Activated naive CD8-positive, alpha-beta T cell treated with anti-CD3 and anti-CD28 coated beads, Interleukin-2, amount 50 U/mL, for 24 hours (primary cell): ENCODE measurements at places on chromosomes 13 and 19.

DNA sequence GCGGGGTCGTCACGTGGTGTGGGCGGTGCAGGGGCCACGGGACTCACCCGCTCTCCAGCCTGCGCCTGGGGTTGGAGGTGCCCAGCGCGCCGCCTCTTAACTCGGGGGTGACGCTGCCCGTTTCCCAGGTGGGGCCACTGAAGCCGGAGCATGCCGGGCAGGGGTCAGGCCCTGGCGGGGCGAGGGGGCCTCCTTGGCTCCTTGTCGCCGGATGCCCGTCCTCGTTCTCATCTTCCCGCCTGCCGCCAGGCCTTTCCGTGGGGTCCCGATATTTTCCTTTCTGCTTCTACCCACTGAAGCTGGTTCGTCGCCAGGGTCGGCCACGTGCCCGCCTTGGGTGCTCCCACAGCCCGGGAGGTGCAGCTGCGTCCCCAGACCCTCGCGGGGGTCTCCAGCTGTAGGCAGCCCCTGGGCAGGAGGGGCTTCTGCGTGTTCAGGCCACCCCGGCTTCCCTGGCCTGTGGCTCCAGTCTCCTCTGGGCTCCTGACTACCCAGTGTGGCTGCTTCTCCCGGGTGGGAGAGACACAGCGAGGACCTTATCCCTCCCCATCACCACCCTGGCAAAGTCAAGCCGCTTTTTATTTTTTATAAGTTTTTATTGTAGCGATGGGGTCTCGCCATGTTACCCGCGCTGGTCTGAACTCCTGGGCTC is 772 bp downstream of the FAM174C start:
- DNase-seq, result no peak
- H3K27ac ChIP-seq, result peak overlapping the region; percentile 95
- peak overlapping the region; percentile 89 for H3K4me3 ChIP-seq
- H3K36me3 ChIP-seq, result peaks cover 41% of the 10 kb centered on the region

DNA sequence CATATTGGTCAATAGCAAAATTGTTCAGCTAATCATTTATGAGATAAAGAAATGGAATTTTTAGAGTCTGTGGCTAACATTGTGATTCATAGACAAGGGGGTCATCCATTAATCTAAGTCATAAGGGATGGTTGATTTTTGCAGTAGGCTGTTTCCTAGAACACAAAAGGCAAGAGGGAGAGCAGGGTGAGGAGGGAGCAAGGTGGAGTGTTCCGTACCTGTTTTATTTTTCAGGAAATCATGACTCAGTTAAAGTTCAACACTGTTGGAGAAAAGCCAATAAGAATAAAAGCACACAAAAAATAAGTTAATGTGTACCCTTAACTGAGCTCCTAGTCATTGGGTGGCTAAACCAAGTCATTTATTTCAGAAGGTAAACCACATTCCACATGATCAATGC is 512.4 kb upstream of the ATXN8OS start:
- H3K4me3 ChIP-seq, result no peak overlapping the region
- no peaks in the 10 kb centered on the region for H3K4me1 ChIP-seq
- H3K36me3 ChIP-seq, result no peaks in the 10 kb centered on the region
- no peaks in the 10 kb centered on the region for H3K27me3 ChIP-seq
- no peak for DNase-seq

DNA sequence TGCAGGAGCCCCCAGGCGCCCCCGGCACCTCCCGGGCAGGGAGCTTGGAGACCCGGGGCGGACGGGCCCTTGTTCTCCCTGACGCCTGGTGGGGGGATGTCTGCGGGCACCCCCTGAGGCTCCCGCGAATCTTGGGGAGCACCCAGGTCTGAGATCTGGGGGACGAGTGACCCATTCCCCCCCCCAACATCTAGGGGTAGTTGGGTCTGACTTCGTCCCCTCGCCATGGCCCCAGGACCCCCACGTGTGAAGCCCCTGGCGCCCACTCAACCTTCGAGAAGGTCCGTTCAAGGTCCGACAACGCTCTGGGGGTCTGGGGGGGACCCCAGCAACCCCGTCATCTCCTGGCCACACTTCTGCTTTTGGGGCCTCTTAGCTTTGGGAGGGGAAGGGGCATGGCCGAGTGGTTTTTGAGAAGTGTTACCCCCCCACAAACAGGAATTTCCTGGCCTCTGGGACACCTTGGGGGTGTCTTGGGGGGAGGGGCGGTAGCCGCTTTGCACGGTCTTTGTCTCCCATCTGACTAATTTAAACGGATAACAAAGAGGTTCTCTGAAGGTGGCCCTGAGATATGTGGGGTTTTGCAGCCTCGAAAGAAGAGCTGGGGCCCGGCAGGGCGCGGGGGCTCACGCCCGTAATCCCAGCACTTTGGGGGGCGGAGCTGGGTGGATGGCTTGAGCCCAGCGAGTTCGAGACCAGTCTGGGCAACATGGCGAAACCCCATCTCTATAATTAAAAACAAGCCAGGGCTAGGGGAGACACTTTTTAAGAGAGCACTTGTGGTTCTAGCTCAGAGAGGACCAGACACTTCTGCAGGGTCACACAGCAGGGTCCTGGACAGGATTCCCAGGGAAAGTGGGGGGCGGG is 608 bp downstream of the CNN2 start:
- peak overlapping the region; percentile 41 for H3K27ac ChIP-seq
- peaks cover under 1% of the 10 kb centered on the region for H3K36me3 ChIP-seq
- H3K4me1 ChIP-seq, result peaks cover 23% of the 10 kb centered on the region

GRCh38 chr19:7722231-7722651 is 9.7 kb downstream of the CLEC4G start:
- H3K27me3 ChIP-seq, result peaks cover 4% of the 10 kb centered on the region
- H3K4me1 ChIP-seq, result peaks cover 26% of the 10 kb centered on the region
- H3K27ac ChIP-seq, result no peak overlapping the region
- no peak for DNase-seq
- H3K4me3 ChIP-seq, result no peak overlapping the region

DNA sequence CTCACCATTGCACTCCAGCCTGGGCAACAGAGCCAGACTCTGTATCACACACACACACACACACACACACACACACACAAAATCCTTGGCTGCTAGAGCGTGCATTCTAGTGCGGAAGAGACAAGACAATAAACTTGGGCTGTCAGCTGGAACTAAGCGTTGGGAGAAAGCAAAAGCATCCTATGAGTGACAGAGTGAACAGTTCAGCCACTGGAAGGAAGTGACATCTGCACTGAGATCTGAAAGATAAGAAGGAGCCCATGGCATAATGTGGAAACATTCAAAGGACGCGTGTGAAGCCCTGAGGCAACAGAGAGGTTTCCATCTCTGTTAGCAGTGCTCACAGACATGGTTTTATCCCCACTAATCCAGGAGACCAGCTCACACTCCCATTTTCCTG is 3.5 kb upstream of the SLC1A5 start:
- H3K4me3 ChIP-seq, result no peak overlapping the region
- H3K27ac ChIP-seq, result peak overlapping the region; percentile 45
- H3K27me3 ChIP-seq, result no peaks in the 10 kb centered on the region
- H3K4me1 ChIP-seq, result peaks cover 18% of the 10 kb centered on the region

GRCh38 chr19:14096272-14096992 is 5.9 kb upstream of the SAMD1 start:
- peaks cover 11% of the 10 kb centered on the region for H3K4me1 ChIP-seq
- no peak for DNase-seq
- H3K36me3 ChIP-seq, result peaks cover 15% of the 10 kb centered on the region
- no peak overlapping the region for H3K27ac ChIP-seq
- H3K4me3 ChIP-seq, result no peak overlapping the region

DNA sequence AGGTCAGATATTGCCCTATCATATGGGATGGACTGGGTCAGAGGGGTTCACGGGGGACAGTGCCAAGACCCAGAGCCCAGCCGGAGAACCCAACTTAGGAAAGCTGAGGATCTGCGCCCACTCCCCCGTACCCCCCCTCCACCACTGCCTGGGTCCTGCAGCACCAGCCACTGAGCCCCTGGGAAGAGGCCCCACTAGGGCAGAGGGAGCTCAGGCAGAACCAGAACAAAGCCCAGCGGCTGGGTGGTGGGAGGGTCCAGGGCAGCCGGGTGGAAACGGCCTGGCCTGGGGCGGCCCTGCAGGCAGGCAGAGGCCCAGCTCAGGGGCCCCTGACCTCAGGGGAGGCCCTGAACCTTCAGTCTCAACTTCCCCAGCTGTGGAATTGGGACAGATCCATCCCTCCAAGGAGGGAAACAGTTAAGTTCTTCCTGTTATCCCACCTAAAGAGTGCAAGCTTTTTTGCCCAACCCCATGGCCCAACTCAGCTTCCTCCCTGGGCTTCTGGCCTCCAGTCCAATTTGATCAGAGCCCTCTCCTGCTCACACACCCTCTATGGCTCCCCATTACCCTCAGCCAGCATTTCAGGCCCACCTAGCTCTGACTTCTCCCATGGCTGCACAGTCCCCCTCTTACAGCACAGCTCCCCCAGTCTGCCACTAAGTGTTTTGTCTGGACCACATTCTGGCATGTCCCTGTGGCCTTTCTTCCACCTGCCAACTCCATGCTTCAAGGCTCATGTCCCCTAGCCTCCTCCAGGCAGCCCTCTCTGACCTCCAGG is 3.1 kb downstream of the NR2F6 start:
- H3K4me1 ChIP-seq, result peaks cover 12% of the 10 kb centered on the region
- H3K36me3 ChIP-seq, result no peaks in the 10 kb centered on the region
- H3K27me3 ChIP-seq, result peaks cover 4% of the 10 kb centered on the region

GRCh38 chr13:26480246-26480855 is 77.1 kb upstream of the WASF3 start:
- H3K4me1 ChIP-seq, result peaks cover 22% of the 10 kb centered on the region
- no peak overlapping the region for H3K27ac ChIP-seq
- no peak overlapping the region for H3K4me3 ChIP-seq
- H3K27me3 ChIP-seq, result no peaks in the 10 kb centered on the region
- H3K36me3 ChIP-seq, result no peaks in the 10 kb centered on the region
- no peak for DNase-seq

GRCh38 chr19:18507021-18507726 is 14.7 kb downstream of the ELL start:
- no peak overlapping the region for H3K4me3 ChIP-seq
- no peaks in the 10 kb centered on the region for H3K27me3 ChIP-seq
- H3K27ac ChIP-seq, result peak overlapping the region; percentile 83
- no peaks in the 10 kb centered on the region for H3K36me3 ChIP-seq
- peaks cover 72% of the 10 kb centered on the region for H3K4me1 ChIP-seq
- no peak for DNase-seq

DNA sequence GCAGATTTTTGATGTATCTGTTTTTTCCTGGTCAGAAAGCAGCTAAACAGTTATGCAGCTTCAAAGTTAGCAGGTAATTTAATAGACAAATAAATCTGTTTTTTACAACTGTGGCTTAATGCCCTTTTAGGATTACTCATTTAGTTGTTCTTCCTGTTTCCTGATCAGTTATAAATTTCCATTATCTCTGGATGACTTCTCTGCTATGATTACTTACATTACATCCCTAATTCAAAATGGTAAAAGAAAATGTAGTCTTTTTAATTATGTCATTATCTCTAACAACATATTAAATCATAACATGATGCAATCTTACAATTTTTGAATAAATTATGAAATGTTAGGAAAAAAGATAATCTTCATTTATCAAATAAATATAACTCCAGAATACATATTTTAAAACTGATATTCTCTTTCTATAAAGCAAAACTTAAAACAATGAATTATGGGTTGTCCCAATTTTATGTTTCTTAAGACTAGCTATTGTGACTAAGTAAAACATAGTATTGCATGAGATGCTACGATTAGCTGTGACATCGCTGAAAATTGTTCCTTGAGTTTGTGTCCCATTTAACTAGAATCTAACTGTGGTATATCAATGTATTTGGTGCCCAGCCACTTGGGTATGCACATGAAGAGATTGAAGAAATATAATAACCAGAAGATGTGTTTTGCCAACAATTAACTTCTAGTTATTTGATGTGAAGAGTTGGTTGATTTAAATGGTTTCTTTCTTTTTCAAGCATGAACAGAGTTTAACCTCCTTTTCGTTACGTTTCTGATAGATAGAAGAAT is 605.3 kb upstream of the SPRY2 start:
- no peaks in the 10 kb centered on the region for H3K27me3 ChIP-seq
- no peaks in the 10 kb centered on the region for H3K4me1 ChIP-seq
- no peaks in the 10 kb centered on the region for H3K36me3 ChIP-seq
- no peak for DNase-seq

- H3K36me3 ChIP-seq, result peaks cover 44% of the 10 kb centered on the region
- H3K4me3 ChIP-seq, result no peak overlapping the region
- H3K27ac ChIP-seq, result no peak overlapping the region
- no peaks in the 10 kb centered on the region for H3K27me3 ChIP-seq
- no peaks in the 10 kb centered on the region for H3K4me1 ChIP-seq
Measured at GRCh38 chr13:60572003-60572798, 175.2 kb downstream of the TDRD3 start.

GRCh38 chr13:25980255-25980654 is 71.6 kb downstream of the SHISA2 start:
- peaks cover 3% of the 10 kb centered on the region for H3K27me3 ChIP-seq
- no peak overlapping the region for H3K4me3 ChIP-seq

DNA sequence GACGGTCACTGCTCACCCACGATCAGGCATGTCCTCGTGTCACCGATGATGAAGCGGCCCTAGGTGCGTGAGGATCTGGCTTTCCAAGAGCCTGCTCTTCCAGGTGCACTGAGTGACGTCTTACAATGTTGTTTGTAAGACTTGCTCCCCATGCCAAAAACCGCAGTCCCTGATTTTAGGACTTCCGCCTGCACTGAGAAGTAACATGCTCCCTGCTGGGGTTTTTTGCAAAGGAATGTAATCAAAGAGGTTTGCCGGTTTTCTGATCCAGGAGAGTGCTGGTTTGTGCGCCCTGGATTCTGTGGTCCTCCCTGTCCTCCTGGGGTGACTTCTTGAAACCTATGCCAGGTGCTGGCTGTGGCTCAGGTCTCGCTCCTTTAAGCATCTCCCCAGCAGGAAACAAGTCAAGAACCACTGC is 38.8 kb downstream of the MYO9B start:
- peaks cover 25% of the 10 kb centered on the region for H3K4me1 ChIP-seq
- H3K4me3 ChIP-seq, result no peak overlapping the region
- peaks cover 19% of the 10 kb centered on the region for H3K36me3 ChIP-seq
- no peak overlapping the region for H3K27ac ChIP-seq
- no peak for DNase-seq

DNA sequence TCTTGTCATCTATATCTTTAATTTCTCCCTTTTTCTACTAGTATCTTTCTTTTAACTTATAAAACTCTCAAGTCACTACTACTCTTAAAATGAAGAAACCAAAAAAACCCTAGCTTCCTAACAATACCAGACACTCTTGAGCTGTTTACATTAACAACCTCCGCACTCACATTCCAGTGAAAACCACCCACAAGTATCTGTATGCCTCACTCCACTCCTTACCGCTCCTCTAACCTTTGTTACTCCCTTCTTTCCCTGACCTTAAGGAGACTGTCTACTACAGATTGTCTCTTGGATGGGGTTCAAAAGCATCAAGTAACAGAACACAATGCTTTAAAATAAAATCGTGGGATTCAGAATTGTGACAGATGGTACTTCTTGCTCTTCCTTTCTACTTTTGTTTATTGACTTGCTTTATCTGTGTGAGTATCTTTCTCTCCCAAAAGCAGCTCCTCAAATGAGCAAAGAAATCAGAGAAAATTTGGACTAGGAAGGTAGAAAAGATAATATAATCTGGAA is 110.0 kb upstream of the FBXL3 start:
- H3K4me1 ChIP-seq, result no peaks in the 10 kb centered on the region
- no peak for DNase-seq
- no peak overlapping the region for H3K4me3 ChIP-seq
- H3K36me3 ChIP-seq, result peaks cover 49% of the 10 kb centered on the region
- H3K27me3 ChIP-seq, result no peaks in the 10 kb centered on the region

- H3K27ac ChIP-seq, result no peak overlapping the region
- no peaks in the 10 kb centered on the region for H3K4me1 ChIP-seq
- no peak for DNase-seq
- peaks cover 11% of the 10 kb centered on the region for H3K27me3 ChIP-seq
- no peaks in the 10 kb centered on the region for H3K36me3 ChIP-seq
Measured at GRCh38 chr13:109196948-109197347, 567.5 kb downstream of the MYO16 start.

GRCh38 chr13:30224732-30225131 is 82.6 kb downstream of the KATNAL1 start:
- H3K4me1 ChIP-seq, result peaks cover 21% of the 10 kb centered on the region
- H3K27me3 ChIP-seq, result no peaks in the 10 kb centered on the region
- H3K36me3 ChIP-seq, result peaks cover 37% of the 10 kb centered on the region
